ENCODE measurements at places on chromosomes 11 and 22. TPM values are rescaled to one million over a fixed set of nuclear protein-coding genes. Genes with fewer than 3 reads are reported as not detected.

PKP3 gene
- total RNA-seq, result 34.2 TPM

PIM3 gene
- total RNA-seq, result 36.8 TPM

LMNTD2 gene
- 2.1 TPM for total RNA-seq

SYCE3 gene
- 0.34 TPM for total RNA-seq

UBQLN3 gene
- not detected for total RNA-seq

APLNR gene
- 0.12 TPM for total RNA-seq

CABP4 gene
- total RNA-seq, result not detected

NXPE4 gene
- total RNA-seq, result not detected

ZC3H7B gene
- 26.6 TPM for total RNA-seq

LRRC74B gene
- 0.06 TPM for total RNA-seq

OR2AG2 gene
- not detected for total RNA-seq

RHOD gene
- 42.8 TPM for total RNA-seq

OR10D3 gene
- not detected for total RNA-seq

ANKK1 gene
- not detected for total RNA-seq

OR5B21 gene
- not detected for total RNA-seq

KDM4E gene
- total RNA-seq, result not detected

IGSF22 gene
- total RNA-seq, result not detected

FXYD2 gene
- 16.3 TPM for total RNA-seq

TEX54 gene
- not detected for total RNA-seq

C1QTNF5 gene
- total RNA-seq, result not detected

ANO3 gene
- 0.01 TPM for total RNA-seq

IL17REL gene
- not detected for total RNA-seq

BIK gene
- 1.5 TPM for total RNA-seq

CSNK2A3 gene
- 1.9 TPM for total RNA-seq

ART1 gene
- total RNA-seq, result not detected

OR5A2 gene
- not detected for total RNA-seq

MS4A1 gene
- total RNA-seq, result not detected

SMC1B gene
- not detected for total RNA-seq

KRTAP5-11 gene
- not detected for total RNA-seq

RAB38 gene
- total RNA-seq, result 1.0 TPM

OR51I1 gene
- total RNA-seq, result not detected

TIMP3 gene
- 2.3 TPM for total RNA-seq

DNAJC24 gene
- 10.7 TPM for total RNA-seq

SAA4 gene
- total RNA-seq, result not detected

KCNK7 gene
- total RNA-seq, result 0.27 TPM

HOATZ gene
- not detected for total RNA-seq

C11orf42 gene
- total RNA-seq, result not detected

DNAJB7 gene
- total RNA-seq, result not detected

CCDC81 gene
- total RNA-seq, result 0.33 TPM

TEX12 gene
- not detected for total RNA-seq

APOL3 gene
- 0.07 TPM for total RNA-seq

Data from A549 treated with DMSO at 1 μM for 4 hours (cell line).